ENCODE measurements at places on chromosomes 5 and 9.

GRCh38 chr9:70285246-70285645 lies 26.5 kb downstream of the SMC5 start:
- DNase-seq, result peak; percentile 44

DNA sequence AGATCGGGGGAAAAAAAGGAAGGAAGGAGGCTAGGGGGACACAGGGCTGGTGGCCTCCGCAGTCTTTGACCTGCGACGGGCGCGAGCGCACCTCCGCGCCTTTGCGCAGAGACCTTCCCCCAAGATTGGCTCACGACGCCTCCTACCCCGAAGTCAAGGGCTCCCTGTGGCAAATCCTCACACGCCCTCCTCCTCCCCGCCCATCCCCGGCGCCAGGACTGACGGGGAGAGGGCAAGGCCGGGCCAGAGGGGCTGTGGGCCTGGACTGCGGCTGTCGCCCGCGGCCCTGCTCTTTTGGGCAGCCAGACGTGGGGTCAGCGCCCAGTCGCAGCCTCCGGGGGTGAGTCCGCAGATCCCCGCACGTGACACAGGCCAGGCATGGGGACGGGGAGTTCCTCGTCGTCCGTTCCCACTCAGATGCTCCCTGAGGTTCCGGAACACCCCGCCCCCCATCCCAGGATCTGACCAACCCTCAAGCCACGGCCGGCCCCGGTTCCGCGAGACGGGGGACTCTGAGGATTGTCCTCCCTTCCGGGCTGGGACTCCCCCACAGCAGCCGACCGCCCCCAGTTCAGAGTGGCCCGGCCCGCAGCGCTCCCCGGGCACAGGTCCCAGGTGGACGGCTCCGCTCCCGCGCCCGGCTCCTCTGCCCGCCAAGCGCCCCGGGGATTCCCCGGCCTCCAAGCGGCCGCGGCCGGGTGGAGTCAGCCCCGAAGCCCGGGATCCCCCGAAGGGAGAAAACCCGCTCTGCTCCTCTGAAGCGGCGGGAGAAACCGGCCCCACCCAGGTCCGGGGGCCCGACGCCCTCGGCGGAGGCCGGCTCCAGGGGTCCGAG lies 543 bp upstream of the ANKRD33B start:
- DNase-seq, result no peak

GRCh38 chr9:130191068-130191748 lies 19.0 kb downstream of the NCS1 start:
- no peak for DNase-seq

DNA sequence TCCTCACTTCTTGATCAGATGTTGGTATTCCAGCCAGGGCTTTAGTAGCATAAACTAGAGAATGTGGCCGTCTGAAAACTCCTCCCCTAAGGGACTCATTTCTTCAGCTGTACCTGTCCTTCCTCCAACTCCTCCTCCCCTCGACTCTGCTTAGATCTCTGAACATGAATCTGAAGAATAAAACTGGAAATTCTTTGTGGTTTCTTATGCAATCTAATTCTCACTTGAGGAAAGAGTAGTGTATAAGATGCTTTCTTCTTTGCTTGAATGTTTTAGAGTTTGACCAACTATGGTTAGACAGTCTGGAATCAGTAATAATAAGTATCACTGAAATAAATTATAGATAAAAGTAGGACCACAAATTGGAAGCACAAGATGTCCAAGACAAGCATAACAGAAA lies 128.5 kb downstream of the LRRC70 start:
- DNase-seq, result no peak

GRCh38 chr9:14281136-14281795 lies 32.7 kb downstream of the NFIB start:
- no peak for DNase-seq

GRCh38 chr9:123265833-123266232 lies 2.6 kb downstream of the STRBP start:
- no peak for DNase-seq

DNA sequence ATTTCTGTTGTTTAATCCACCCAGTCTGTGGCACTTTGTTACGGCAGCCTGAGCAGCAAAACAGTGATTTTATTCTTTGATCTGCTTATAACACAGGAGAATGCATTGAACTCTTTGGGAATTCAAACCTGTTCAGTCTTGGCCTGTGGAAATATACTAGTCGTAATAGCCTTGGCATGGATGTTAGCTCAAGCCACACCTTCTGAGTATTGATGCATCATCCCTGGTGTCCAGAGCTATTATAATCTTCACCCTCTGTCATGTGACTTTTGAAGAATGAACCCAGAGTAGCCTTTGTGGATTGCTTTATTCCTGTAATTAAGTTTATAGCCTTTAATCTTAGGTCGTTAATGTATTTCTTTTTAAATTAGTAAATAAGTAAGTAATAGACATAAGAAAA lies 50.8 kb upstream of the TEX48 start:
- no peak for DNase-seq

DNA sequence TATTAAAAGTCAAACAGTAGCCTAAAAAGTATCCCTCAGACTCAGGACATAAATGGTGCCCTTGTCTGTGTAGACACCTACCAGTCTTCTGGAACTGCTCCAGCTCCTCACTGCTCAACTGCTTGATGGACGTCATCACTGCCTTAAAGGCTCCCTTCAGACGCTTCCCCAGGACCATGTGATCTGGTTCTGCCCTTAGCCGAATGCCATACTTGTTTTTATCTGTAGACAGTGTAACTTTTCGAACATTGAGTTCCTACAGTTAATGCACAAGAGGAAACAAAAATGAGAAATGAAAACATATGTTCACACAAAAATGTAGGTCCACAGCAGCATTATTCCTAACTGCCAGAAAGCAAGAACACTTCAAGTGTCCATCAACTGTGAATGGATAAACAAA lies 46.2 kb downstream of the IARS1 start:
- no peak for DNase-seq

- DNase-seq, result no peak
These were observed 413.8 kb downstream of the KDM4C start for GRCh38 chr9:7171396-7172153.

DNA sequence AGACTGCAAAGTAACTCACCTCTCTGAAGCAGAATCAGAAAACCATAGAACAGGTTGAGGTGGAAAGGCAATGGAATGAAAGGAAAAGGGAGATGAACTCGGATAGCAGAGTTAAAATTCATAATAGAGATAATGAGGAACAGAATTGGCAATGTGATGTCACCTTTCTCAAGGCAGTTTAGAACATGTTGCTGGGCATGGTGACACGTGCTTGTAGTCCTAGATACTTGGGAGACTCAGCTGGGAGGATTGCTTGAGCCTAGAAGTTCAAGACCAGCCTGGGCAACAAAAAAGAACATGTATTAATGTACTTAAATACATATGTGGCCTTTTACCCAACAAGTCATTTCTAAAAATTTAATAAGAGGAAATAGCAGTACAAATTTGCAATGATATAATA lies 81.6 kb upstream of the MIER3 start:
- DNase-seq, result no peak

DNA sequence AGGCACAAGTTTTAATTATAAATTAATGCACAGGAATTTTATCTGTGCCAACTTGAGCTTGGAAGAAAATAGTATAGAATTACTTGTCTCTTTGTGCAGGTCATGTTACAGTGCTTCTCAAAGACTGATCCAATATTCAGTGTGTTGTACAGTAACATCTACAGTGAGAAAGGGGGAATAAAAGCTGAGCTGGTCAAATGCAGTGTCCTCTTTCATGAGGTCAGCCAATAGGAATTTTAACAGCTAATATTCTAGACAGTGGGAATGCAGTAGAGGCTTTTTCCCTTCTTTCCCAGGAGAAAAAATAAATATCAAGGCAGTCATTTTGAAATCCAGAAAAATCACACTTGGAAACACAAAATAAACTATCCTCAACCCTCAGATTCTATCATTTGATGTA lies 95.7 kb upstream of the ITGA1 start:
- DNase-seq, result no peak

- DNase-seq, result no peak
These were observed 43.0 kb downstream of the SEMA5A start for GRCh38 chr5:9502864-9503263.

- no peak for DNase-seq
These were observed 13.7 kb upstream of the CERCAM start for GRCh38 chr9:128406848-128407391.

DNA sequence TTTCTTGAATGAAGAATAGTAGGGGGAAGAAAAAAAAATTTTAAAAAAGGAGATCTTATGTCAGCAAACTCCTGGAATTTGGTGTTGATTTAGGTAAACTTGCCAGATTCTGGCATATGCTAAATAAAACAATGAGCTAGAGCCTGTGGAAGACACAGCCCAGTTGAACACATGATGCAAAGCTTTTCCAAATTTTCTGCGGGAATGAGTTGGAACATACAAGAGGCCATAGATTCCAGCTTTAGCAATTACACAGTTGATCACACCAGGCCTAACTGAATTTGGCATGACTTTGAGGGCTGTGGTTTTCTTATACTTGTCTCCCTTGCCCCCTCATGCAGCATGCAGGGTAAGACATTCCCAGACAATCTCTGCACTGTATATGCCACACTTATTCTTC lies 297.0 kb downstream of the SH3GL2 start:
- DNase-seq, result no peak

GRCh38 chr9:119544492-119544891 lies 175.3 kb upstream of the BRINP1 start:
- DNase-seq, result no peak

DNA sequence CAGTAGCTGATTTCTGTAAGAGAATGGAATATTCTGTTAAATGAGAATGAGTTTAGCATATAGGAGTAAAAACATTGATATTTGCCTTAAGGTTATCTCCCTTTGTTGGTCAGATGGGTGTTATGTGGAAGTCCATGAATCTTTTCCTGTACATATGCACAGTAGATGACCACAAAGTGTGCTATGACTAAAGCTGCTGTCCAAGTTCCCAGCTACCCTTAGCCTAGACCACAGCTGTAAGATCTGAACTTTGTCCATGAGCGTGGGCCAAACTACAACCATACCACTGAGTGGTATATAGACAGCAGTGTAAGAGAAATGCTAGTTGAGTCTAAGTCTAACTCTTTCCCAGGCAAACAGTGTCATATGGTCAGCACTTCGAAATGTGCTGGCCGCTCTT lies 48.8 kb downstream of the CD180 start:
- DNase-seq, result no peak

DNA sequence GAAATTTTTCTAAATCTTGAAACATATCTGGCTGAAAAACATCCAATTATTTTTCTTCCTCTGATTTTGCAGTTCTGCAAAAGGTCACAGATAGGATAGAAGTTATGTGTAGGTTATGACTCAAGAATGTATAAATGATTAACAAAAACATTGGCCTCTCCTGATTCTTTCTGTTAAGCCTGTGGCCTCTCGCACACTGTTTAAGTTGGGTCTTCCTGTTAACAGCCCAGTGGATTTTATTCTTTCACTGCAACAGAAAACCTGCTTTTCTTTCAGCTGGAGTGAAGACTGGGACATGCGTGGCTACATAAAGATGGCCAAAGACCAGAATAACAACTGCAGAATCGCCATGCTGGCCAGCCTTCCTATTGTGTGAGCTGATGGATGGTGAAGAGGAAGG lies 17.1 kb upstream of the SPATA31E1 start:
- DNase-seq, result no peak

DNA sequence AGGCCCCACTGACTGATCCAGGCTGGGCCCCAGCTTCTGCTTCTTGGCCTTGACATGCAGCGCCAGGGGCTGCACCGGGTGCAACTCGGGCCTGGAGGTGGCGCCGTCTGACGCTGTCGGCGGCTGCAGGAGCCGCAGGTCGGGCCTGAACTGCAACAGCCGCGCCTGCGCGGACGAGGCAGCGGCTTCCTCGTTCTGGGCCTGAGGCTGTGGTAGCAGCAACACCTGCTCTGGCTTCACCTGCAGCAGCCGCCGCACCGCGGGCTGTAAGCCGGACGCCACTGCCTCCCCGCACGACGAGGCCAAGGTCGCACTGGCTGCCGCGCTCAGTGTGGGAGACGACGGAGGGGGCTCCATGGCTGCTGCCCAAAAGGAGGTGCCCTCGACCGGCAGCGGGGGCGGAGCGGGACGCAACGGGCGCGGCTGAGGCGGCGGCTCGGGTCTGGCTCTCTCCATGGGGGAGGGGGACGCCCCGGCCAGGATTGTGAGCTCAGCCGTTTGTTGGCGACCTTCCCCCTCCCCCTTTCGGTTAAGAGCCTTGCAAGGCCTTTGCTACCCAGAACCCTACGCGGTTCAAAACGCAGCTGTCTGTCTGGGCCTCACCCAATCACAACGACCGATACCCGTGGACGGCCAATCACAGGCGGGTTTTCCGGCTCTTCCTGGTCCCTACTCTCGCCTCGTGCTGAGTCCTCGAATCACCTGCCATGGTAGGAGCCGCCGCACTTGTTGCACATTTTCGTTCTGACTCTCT lies 438 bp downstream of the SOX30 start:
- DNase-seq, result no peak

- no peak for DNase-seq
These were observed 353.0 kb downstream of the PLK2 start for GRCh38 chr5:58106754-58107410.

DNA sequence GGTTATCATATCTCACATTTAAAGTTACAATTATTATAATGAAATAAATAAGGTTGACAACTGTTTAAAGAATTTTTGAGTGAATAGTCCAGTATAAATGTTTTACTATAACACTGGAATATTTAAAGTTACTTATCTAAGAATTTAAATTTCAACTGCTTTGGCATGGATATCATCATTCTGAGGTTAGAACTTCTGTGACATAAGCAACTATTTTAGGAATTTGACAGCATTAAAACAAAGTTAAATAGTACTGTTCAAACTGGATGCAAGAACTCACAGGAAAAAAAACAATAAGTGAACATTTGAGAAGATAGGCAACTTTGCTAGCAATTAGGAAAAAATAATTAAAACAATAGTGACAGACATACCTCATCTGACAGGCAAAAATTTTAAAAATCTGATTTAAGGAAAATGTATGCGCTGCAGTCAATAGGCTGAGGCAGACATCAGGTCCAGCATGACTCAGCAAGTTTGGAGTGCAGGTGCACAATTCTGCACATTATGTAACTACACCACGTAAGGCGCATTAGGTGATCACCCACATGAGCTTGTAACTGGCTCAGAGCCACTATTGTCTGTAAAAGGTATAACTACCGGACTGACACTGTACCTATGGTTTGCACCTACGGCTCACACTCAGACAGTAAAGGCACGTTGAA lies 180.6 kb downstream of the PDE4D start:
- DNase-seq, result no peak

DNA sequence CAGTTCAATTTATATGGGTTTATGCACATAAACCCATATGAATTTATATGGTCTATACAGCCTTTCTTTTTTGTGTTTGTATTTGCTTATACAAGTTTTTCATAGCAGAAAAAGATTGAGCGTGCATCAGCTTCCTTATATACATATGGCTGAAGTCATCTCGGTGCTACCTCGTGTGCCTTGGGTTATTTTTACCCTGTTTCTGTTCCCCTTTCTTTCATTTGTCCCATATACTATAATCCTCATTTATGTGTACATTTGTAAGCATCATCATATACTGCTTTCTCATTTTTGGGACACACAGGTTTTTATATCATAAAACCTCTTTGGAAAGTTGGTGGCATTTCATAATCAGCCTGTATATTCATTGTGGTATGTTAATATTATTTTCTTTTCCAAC lies 107.8 kb upstream of the ADAMTSL1 start:
- DNase-seq, result no peak

- peak; percentile 31 for DNase-seq
These were observed 78.5 kb downstream of the ERP44 start for GRCh38 chr9:100020121-100020795.

Data from AG09309 (cell line).